ENCODE measurements at places on chromosomes 1 and 21. TPM values are rescaled to one million over a fixed set of nuclear protein-coding genes. Genes with fewer than 3 reads are reported as not detected.

The FAM177B gene
- polyA plus RNA-seq, result 0.16 TPM

The SMYD2 gene
- polyA plus RNA-seq, result 24.1 TPM

DNA sequence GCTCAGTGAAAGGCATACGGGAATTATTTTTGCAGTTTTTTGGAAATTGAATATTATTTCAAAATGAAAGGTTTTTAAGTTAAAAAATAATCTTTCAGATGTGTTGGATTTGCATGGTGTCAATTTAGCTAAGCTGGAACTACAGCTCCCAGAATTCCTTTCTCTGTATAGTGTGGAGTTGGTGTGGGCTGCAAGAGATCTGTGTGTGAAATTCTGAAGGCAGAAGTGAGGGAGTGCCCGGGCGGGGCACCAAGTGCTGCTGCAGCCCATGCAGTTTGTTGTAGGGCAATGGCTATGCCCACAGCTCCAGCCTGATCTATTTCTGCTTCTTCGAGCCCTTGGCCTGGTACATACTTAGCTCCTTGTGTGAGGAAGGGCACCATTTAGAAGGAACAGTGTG lies 60.5 kb upstream of the CSF1 start:
- H3K4me3 ChIP-seq, result no peak overlapping the region
- H3K36me3 ChIP-seq, result no peaks in the 10 kb centered on the region
- H3K27ac ChIP-seq, result no peak overlapping the region
- no peaks in the 10 kb centered on the region for H3K27me3 ChIP-seq
- no peaks in the 10 kb centered on the region for H3K4me1 ChIP-seq
- no peak for DNase-seq

DNA sequence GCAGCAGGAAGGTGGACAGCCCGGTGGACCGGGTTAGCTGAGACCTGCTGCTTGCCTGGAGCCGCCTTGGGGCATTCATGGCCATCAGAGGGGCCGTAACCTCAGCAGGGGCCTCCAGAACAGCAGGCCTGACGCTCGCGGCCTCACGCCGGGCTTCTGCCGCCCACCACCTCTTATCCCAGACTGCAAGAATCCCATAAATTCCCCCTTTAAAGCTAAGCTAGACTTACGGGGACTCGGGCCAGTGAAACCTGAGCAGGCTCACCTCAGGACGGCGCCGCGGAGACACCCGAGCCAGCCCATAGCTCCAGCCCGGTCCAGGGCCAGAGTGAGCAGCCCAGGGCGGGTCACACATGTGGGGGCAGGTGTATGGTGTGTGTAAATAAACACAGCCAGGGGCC lies 132.3 kb downstream of the GLIS1 start:
- no peaks in the 10 kb centered on the region for H3K4me1 ChIP-seq
- no peak overlapping the region for H3K4me3 ChIP-seq
- H3K27ac ChIP-seq, result no peak overlapping the region
- H3K27me3 ChIP-seq, result no peaks in the 10 kb centered on the region
- DNase-seq, result no peak

DNA sequence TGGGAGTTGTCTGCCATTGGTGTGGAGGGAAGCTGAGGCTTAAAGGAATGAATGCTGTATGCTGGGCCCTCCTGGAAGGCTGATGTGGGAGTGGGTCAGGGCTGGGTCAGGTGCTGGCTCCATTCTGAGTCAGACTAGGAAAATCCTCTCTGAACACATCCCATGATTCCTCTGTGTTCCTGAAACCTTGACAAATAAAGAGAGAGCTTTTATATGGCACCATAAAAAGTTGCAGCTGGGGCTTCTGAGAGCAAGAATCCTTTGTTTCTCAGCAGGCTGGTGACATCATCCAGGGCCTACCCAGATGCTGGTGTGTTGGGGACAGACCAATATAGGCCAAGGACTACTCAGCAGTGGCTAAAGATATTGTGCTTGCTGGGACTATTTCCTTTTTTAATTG lies 27.8 kb upstream of the NFASC start:
- no peaks in the 10 kb centered on the region for H3K4me1 ChIP-seq
- no peak for DNase-seq
- no peaks in the 10 kb centered on the region for H3K27me3 ChIP-seq
- H3K36me3 ChIP-seq, result no peaks in the 10 kb centered on the region

The AMY1B gene
- polyA plus RNA-seq, result 0.46 TPM

GRCh38 chr1:84271441-84272151 lies 29.9 kb upstream of the SAMD13 start:
- no peak overlapping the region for H3K4me3 ChIP-seq
- peak overlapping the region; percentile 71 for H3K27ac ChIP-seq
- no peak for DNase-seq
- H3K27me3 ChIP-seq, result no peaks in the 10 kb centered on the region
- H3K36me3 ChIP-seq, result no peaks in the 10 kb centered on the region

The CLCA4 gene
- 0.07 TPM for polyA plus RNA-seq

The PRXL2B gene
- polyA plus RNA-seq, result 12.1 TPM

The ERG gene
- 1.7 TPM for polyA plus RNA-seq

GRCh38 chr1:184987696-184988095 lies 13.4 kb upstream of the NIBAN1 start:
- H3K27me3 ChIP-seq, result no peaks in the 10 kb centered on the region
- no peak overlapping the region for H3K4me3 ChIP-seq
- H3K36me3 ChIP-seq, result no peaks in the 10 kb centered on the region
- DNase-seq, result no peak
- H3K27ac ChIP-seq, result no peak overlapping the region
- no peaks in the 10 kb centered on the region for H3K4me1 ChIP-seq

- no peak overlapping the region for H3K4me3 ChIP-seq
- no peak for DNase-seq
- no peaks in the 10 kb centered on the region for H3K27me3 ChIP-seq
- H3K4me1 ChIP-seq, result peaks cover 35% of the 10 kb centered on the region
- no peaks in the 10 kb centered on the region for H3K36me3 ChIP-seq
Measured at GRCh38 chr1:67135354-67135753, 584 bp upstream of the C1orf141 start.

The KCNA3 gene
- polyA plus RNA-seq, result 0.70 TPM

GRCh38 chr21:29384683-29385359 lies 86.1 kb downstream of the BACH1 start:
- no peaks in the 10 kb centered on the region for H3K4me1 ChIP-seq
- H3K27me3 ChIP-seq, result no peaks in the 10 kb centered on the region
- H3K36me3 ChIP-seq, result no peaks in the 10 kb centered on the region

DNA sequence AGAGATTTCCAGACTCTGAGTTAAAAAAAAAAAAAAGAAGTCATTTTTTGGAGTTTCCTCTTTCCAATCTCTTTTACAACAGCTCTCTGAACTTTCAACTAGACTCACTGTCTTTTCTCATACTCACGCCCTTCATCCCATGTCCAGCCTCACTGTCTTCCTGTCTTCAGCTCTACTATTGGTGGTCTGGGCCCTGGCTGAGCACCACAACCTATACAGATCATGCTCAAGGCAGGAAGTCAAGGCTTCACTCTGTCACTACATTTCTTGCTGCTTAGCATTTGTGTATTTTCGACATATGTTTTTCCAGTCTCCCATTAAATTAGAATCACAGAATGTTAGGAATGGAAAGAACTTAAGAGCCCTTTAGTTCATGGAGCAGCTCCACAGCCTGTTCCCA lies 106.4 kb upstream of the PPP2R5A start:
- H3K36me3 ChIP-seq, result no peaks in the 10 kb centered on the region
- no peaks in the 10 kb centered on the region for H3K4me1 ChIP-seq
- H3K27ac ChIP-seq, result no peak overlapping the region
- no peaks in the 10 kb centered on the region for H3K27me3 ChIP-seq
- no peak for DNase-seq

The PRRX1 gene
- 2.1 TPM for polyA plus RNA-seq

GRCh38 chr1:171210355-171210754 lies 25.3 kb downstream of the FMO2 start:
- H3K4me1 ChIP-seq, result no peaks in the 10 kb centered on the region
- no peak overlapping the region for H3K27ac ChIP-seq
- no peaks in the 10 kb centered on the region for H3K36me3 ChIP-seq
- DNase-seq, result no peak

DNA sequence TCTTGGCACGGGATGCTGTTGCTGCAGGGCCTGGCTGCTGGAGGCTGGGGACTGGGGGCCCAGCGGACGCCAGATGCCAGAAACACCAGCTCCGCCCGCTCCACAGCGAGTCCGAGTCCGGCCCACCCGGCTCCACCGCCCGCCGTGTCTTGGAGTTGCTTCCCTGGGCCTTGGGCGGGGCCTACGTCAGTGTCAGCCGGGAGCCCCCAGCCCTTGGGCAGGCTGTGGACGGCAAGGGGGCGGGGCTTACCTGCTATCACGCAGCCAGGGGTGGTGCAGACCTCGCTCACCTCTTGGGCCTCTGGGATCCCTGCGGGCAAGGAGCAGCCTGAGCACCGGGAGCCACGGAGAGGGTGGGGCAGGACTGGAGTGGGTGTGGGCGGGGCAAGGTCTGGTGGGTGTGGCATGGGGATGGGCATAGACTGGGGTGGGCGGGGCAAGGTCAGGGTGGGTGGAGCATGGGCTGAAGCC lies 21.8 kb downstream of the MMEL1 start:
- peak; percentile 51 for DNase-seq
- H3K4me3 ChIP-seq, result no peak overlapping the region
- no peaks in the 10 kb centered on the region for H3K36me3 ChIP-seq
- no peaks in the 10 kb centered on the region for H3K4me1 ChIP-seq
- H3K27ac ChIP-seq, result no peak overlapping the region
- H3K27me3 ChIP-seq, result no peaks in the 10 kb centered on the region

- no peak overlapping the region for H3K27ac ChIP-seq
- H3K36me3 ChIP-seq, result no peaks in the 10 kb centered on the region
- no peak overlapping the region for H3K4me3 ChIP-seq
- no peaks in the 10 kb centered on the region for H3K4me1 ChIP-seq
- H3K27me3 ChIP-seq, result no peaks in the 10 kb centered on the region
Measured at GRCh38 chr1:167517535-167518330, 596 bp downstream of the CD247 start.

GRCh38 chr21:38134084-38134873 lies 122.5 kb upstream of the KCNJ15 start:
- no peaks in the 10 kb centered on the region for H3K36me3 ChIP-seq
- no peak overlapping the region for H3K4me3 ChIP-seq
- no peak for DNase-seq
- H3K27ac ChIP-seq, result no peak overlapping the region
- peaks cover under 1% of the 10 kb centered on the region for H3K4me1 ChIP-seq
- H3K27me3 ChIP-seq, result peaks cover 6% of the 10 kb centered on the region

- no peaks in the 10 kb centered on the region for H3K36me3 ChIP-seq
- DNase-seq, result peak; percentile 31
- H3K4me3 ChIP-seq, result no peak overlapping the region
- H3K4me1 ChIP-seq, result peaks cover 7% of the 10 kb centered on the region
- no peaks in the 10 kb centered on the region for H3K27me3 ChIP-seq
Measured at GRCh38 chr1:1911350-1912041, 3.6 kb upstream of the CALML6 start.

DNA sequence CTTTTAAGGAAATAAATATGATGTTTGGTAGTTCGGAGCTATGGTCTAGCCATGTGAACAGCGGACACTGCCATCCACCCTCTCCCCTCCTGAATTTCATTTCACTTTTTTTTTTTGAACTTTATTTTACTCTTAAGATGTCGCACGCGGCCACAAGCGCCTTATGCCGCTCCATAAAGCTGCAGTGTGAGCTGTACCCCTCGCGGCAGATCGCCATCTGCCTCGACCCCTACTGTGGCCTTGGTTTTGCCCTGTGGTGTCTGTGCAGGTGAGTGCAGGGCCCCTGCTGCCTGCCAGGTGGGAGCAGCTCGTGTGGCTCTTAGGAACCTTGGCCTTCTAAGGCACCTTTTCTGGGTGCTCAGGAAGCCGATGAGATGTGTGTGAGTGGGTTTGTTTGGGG lies 48.1 kb downstream of the S100B start:
- H3K4me3 ChIP-seq, result no peak overlapping the region
- no peaks in the 10 kb centered on the region for H3K36me3 ChIP-seq
- H3K4me1 ChIP-seq, result no peaks in the 10 kb centered on the region

GRCh38 chr1:177315261-177315660 lies 144.5 kb downstream of the BRINP2 start:
- H3K27me3 ChIP-seq, result no peaks in the 10 kb centered on the region
- H3K27ac ChIP-seq, result no peak overlapping the region
- no peaks in the 10 kb centered on the region for H3K36me3 ChIP-seq
